ENCODE measurements at places on chromosomes 7 and 10.

DNA sequence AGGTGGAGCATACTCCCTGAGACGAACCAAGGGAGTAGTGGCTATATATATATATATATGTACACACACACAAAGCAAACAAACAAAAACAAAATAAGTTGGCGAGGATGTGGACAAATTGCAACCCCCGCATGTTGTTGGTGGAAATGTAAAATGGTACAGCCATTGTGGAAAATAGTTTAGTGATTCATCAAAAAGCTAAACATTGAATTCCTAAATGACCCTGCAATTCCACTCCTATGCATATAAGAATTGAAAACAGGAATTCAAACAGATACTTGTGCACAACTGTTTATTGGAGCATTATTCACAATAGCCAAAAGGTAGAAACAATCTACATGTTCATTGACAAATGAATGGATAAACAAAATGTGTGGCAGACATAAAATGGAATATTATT, 407.9 kb downstream of the KCNMA1 start:
- no peak for DNase-seq

DNA sequence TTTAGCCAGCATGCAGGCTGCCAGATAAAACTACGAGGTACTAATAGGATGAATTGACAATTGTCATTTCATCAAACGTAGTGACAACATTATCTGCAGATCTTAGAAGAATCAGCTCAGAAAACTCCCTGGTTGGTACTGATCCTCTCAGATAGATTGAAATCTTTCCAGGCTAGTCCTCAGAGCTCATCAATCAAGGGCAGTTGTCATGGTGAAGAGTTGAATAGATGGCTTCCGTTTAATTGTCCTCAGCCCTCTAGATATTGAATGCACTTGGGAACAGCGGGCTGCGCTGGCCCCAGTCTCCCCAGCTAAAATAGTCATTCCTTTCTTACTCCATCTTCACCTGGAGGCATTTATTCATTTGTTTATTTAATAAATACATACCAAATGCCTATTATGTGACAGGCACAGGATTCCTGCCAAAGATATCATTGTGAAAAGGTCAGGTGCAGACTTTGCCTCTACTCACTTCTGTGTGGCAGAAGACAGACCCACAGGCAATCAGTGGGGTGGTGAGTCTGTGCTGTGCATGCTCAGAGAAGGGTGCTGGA, 1081.6 kb downstream of the TYW1 start:
- DNase-seq, result no peak

DNA sequence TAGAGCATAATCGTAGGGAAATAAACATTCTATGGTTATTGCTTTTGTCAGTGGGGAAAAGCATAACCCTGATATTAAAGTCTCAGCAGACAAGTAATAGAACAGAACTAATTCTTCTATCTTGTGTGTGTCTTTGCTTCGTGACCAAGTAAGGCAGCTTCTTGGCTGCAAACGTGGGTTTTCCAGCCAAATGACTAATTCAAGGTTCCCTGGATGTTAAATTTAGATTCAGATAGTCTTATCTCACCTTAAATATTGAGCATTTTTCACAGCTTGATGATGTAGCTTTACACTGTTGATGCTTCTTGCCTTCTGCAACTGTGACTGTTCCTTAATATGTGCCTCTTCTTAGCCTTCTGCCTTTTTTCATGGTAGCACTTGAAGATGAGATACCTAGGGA, 113.0 kb downstream of the EXOC4 start:
- DNase-seq, result no peak

GRCh38 chr10:34491678-34492077, 323.4 kb downstream of the PARD3 start:
- DNase-seq, result no peak

- no peak for DNase-seq
Measured at GRCh38 chr7:88101769-88102168, 118.1 kb downstream of the SRI start.

DNA sequence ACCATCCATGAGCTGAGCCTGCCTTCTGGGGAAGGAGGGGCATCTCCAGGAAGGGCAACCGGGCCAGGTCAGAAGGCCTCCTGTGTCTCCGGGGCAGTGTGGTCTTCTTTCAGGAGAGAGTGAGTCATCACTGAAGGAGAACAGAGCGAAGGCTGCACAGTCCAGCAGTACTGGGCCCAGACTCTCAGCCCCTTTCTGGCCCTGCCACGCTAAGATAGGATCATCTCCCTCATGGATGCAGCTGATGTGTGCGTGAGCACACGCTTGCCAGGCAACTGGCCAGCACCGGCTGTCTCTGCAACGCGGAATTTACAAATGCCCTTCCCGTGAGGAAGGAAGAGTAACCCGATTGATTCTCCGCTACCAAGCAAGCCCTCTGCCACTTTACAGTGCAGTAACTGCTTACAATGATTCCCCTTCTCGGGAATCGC, 328.2 kb downstream of the TNS3 start:
- DNase-seq, result no peak

- no peak for DNase-seq
Measured at GRCh38 chr10:126491476-126491875, 103.2 kb upstream of the ADAM12 start.

DNA sequence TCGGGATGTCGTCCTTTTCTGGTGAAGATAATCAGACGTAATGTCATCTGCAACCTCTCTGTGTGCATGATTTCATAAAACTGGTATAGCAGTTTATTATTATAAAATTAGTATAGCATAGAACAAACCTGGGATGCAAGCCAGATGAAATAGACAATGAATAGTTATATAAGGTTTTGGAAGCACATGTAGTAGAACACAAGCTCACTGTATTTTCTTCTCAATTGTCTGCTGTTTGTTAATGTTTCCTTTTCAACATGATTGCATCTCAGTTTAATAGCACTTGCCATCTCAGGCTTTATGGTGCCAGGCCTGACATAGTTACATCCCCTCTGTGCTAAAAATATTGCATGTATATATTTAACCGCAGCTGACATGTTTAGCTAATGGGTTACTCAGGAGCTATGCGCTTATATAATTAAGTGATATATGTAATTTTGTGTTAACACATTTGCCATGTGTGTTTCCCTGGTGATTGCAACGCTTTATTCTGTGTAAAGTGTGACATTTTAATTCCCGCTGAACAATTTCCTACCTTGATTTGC, 132.7 kb downstream of the ARID5B start:
- no peak for DNase-seq

- DNase-seq, result no peak
Measured at GRCh38 chr10:63261496-63261895, 128.4 kb downstream of the NRBF2 start.

GRCh38 chr7:52719677-52720076, 315.8 kb upstream of the POM121L12 start:
- no peak for DNase-seq

DNA sequence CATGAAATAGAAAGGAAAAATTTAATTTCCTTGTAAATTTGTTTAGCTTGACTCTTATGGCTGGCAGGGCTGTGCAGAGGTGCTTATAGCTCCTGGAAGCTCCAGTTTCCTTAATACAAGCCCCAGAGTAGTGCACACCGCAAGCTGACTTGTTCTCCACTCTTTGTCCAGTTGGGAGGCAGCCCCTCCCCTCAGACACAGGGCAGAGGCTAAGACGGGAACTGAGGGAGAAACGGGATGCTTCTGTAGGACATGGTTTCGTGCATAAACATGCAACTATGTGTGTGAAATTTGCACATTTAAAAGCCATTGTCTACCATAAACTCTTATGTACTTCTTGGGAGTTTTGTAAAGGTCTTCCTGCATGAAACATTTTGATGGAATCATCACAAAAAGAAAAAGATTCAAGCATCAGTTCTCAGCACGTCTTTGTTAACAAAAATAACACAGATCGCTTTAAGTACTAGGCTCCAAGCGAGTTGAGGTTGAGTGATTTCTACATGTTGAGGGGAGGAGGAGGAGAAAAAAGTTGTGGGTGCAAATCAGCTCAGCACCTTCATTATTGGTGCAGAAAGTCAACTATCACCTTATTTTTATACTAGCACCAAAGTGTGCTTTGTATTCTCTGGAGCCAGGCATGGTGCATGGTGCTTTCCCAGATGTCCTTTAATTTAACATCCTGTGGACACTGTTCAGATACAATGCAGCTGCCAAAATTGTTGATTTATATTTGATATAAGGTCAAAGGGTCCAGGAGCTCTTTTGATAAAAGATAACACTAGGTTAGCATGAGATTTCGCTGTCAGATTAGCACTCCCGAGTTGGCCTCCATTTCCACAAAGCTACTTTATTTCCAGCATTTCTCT, 124.5 kb downstream of the CHN2 start:
- DNase-seq, result no peak

GRCh38 chr7:114860206-114860605, 61.7 kb upstream of the MDFIC start:
- DNase-seq, result no peak

DNA sequence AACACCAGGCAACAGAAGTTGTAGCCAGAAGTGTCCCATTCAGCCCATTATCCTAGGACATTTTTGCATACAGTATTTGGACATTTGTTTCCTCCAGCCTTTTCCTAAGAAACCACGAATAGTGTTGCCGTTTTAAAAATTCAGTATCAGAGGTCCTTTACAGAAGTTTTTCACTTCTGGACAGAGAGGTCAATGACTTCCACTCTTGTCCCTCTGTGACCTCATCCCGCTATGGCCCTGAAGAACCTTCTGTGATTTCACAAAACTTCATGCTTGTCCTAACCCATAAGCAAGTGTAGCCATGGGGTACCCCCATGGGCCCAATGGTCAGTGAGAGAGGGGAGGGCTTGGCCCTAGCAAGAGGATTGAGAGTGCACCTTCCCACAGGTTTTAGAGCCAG, 364.8 kb downstream of the TNS3 start:
- no peak for DNase-seq

DNA sequence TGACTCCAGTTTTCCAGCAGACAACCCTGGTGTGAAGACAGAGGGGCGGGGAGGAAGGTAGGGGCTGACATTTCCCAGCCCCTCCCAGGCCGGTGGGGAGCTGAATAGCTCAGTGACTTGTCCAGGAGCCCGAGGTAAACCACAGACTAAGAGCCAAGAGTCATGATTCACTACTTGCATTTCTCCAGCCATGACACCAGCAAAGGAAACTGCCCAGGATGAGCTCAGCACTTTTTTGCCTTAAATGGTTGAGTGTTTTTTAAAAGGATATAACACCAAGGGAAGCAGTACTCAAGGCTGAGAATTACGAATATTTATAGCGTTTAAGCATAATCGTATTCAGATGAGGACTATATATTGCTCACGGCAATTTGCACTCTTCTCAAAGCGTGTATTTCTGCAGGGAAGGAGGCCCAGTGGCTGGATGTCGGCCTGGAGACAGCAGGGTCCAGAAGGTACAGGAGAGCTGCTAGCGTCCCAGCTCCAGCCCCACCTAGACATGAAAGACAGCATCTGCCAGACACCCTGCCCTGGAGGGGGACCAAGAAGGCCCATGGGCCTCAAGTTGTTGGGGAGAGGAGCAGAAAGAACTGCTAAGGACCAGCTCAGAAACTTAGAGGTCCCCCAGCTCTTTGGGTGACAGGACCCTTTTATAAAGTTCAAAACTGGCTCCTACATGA, 141.4 kb downstream of the GRID1 start:
- no peak for DNase-seq

Data from effector CD8-positive, alpha-beta T cell (primary cell).